ENCODE measurements at places on chromosomes 4 and X. TPM values are rescaled to one million over a fixed set of nuclear protein-coding genes. Genes with fewer than 3 reads are reported as not detected.

- no peak overlapping the region for H3K27ac ChIP-seq
- H3K4me1 ChIP-seq: peaks cover 29% of the 10 kb centered on the region
- no peak overlapping the region for H3K4me3 ChIP-seq
- H3K36me3 ChIP-seq: no peaks in the 10 kb centered on the region
- H3K27me3 ChIP-seq: no peaks in the 10 kb centered on the region
Measured at GRCh38 chr4:1349359-1350168, 2.6 kb downstream of the UVSSA start.

GRCh38 chrX:134236626-134237614, at the start of gene CCDC160:
Gene CCDC160, plus strand, starts transcription at chrX:134237182. Its CDS starts 7,619 bp downstream, at chrX:134244801.
- no peak within 1 kb of the TSS for H3K27ac ChIP-seq
- no peaks in the 10 kb centered on the region for H3K4me1 ChIP-seq
- peak within 1 kb of the TSS; percentile 36 for H3K4me3 ChIP-seq
- DNase-seq: peak; percentile 30

- DNase-seq: no peak
- no peaks in the 10 kb centered on the region for H3K27me3 ChIP-seq
- no peaks in the 10 kb centered on the region for H3K4me1 ChIP-seq
- no peak overlapping the region for H3K27ac ChIP-seq
- no peaks in the 10 kb centered on the region for H3K36me3 ChIP-seq
Measured at GRCh38 chr4:177371461-177371860, 61.8 kb downstream of the NEIL3 start.

DNA sequence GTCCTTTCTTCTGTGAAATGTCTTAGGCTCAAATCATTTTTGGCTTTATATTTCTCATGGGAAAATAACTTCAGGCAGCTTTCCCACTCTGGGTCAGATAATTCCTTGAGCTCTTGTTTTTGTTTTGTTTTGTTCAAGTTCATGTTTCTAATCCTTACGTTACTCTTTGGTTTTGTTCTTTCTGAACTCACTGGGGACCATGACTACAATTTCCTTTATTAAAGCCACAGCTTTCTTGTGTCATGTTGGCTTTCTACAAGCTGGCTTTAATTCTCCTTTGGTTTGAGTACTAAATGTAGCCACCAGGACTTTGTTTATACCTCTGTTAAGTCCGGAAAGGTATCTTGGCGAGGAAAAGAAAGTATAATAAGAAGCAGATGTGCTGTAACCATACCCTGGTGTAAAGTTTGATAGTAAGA, 30.8 kb upstream of the ANXA3 start:
- no peak for DNase-seq
- no peaks in the 10 kb centered on the region for H3K4me1 ChIP-seq
- no peaks in the 10 kb centered on the region for H3K27me3 ChIP-seq
- no peaks in the 10 kb centered on the region for H3K36me3 ChIP-seq
- H3K4me3 ChIP-seq: no peak overlapping the region
- no peak overlapping the region for H3K27ac ChIP-seq

- no peaks in the 10 kb centered on the region for H3K27me3 ChIP-seq
- no peak overlapping the region for H3K4me3 ChIP-seq
- H3K36me3 ChIP-seq: no peaks in the 10 kb centered on the region
- peak; percentile 57 for DNase-seq
- peaks cover 49% of the 10 kb centered on the region for H3K4me1 ChIP-seq
Measured at GRCh38 chrX:13699183-13699826, 10.4 kb downstream of the RAB9A start.

DNA sequence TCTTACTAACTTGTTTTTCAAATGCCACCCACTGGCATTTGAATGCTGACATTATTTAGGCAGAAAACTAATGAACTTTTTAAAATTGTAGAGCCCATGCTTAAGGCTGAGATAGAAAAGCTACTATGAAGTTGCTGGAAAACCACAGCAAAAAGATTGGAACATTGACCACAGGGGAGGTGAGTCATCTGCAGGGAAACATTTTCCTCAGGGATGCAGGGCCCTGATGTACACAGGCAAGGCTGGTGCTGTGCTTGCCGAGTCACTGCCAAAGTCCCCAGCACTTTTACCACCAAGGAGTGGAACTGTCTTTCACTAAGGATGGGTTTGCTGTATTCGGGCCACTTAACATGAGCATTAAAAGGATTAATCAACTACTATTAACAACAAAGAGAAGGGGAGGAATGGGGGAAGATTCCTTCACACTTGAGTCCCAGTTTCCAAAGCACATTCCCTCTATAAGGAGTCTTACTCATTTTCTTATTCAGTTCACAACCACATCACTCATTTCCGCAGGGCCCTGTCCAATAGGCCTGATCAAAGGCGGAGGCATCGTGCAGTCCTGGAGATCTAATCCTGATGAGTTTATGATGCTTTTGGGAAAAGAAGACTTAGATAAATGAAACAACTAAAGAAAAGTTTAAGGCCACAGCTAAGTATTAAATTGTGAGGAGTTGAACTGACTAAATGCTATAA, 202.9 kb upstream of the NPY2R start:
- no peaks in the 10 kb centered on the region for H3K4me1 ChIP-seq
- no peak for DNase-seq
- H3K36me3 ChIP-seq: no peaks in the 10 kb centered on the region
- no peak overlapping the region for H3K27ac ChIP-seq
- H3K27me3 ChIP-seq: no peaks in the 10 kb centered on the region

- H3K27ac ChIP-seq: no peak overlapping the region
- no peaks in the 10 kb centered on the region for H3K27me3 ChIP-seq
- no peak overlapping the region for H3K4me3 ChIP-seq
- DNase-seq: no peak
- no peaks in the 10 kb centered on the region for H3K36me3 ChIP-seq
- H3K4me1 ChIP-seq: no peaks in the 10 kb centered on the region
Measured at GRCh38 chr4:181017038-181017437, 1226.2 kb upstream of the TENM3 start.

DNA sequence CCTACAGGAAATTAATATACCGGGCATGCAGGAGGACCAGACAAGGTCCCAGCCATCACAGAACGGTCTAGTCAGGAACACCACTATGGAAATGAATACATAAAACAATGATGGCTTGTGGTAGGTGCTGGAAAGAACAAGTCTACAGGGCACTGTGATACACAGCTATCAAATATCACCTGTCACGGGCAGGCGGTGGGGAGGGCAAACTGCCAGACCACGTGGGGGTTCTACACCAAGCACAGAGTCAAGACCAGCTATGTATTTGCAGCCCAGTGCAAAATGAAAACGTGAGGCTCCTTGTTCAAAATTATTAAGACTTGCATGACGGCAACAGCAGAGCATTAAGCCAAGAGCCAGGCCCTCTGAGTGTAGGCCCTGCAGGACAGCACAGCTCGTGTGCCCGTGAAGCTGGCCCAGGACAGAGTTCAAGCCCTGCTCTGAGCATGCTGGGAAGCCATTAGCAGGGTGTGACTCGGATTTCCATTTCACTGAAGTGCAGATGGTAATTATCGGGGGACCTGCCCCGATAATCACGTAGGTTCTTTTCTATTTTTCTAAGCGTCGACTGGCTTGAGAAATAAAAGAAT, 83.6 kb downstream of the JAKMIP1 start:
- no peak overlapping the region for H3K4me3 ChIP-seq
- no peak overlapping the region for H3K27ac ChIP-seq
- no peaks in the 10 kb centered on the region for H3K27me3 ChIP-seq

- no peak overlapping the region for H3K27ac ChIP-seq
- no peak for DNase-seq
- H3K36me3 ChIP-seq: no peaks in the 10 kb centered on the region
- H3K4me1 ChIP-seq: no peaks in the 10 kb centered on the region
- H3K4me3 ChIP-seq: no peak overlapping the region
Measured at GRCh38 chr4:6489927-6490326, 17.5 kb upstream of the PPP2R2C start.

DNA sequence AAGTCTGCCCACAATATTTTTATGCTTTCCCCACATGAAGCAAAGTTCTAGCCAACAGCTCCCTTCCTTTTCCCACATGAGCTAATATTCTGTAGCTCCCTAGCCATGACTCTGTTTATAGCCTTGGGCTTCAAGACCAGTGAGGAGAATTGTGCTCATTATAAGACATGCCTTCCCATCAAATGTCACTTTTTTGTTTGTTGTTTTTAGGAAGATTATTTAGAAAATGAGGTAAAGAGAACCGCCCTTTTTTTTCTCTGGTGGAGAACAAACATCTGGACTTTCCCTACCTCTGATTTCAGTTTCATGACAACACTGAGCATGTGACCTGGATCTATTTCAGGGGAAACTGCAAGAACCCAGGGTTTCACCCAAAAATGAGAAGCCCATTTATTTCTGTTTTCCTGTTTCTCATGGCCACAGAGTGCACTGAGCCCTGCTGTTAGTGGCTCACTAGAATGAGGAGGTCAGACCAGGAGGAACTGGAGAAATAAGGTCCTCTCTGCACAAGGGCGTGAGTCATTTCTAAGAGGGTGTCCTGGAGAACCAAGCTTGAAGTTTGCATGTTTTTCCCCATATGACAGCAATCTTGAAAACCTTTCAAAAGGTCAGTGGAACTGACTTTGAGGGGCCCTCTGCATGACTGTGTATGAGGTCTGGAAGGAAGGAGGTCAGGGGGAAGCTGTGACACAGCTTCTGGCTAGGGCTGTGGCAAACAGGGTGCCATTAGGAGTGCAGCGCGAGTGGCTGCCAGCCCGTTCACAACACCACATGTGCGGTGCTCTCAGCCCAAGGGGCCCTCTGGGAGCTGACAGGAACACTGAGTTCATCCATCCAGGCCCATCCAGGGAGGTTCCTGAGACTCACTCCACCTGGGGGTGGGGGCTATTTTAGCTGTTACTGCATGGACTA, 55.2 kb downstream of the CHST7 start:
- no peaks in the 10 kb centered on the region for H3K4me1 ChIP-seq
- H3K27me3 ChIP-seq: no peaks in the 10 kb centered on the region
- DNase-seq: peak; percentile 16
- no peaks in the 10 kb centered on the region for H3K36me3 ChIP-seq
- no peak overlapping the region for H3K4me3 ChIP-seq

PCDH7 gene
- total RNA-seq: 29.7 TPM

POU3F4 gene
- 0.14 TPM for total RNA-seq

ASB12 gene
- total RNA-seq: not detected

All from transverse colon (tissue), 4 donors.